ENCODE measurements at places on chromosomes 5 and 9.

GRCh38 chr5:119366540-119366881, 10.7 kb downstream of the TNFAIP8 start:
- no peak for DNase-seq

DNA sequence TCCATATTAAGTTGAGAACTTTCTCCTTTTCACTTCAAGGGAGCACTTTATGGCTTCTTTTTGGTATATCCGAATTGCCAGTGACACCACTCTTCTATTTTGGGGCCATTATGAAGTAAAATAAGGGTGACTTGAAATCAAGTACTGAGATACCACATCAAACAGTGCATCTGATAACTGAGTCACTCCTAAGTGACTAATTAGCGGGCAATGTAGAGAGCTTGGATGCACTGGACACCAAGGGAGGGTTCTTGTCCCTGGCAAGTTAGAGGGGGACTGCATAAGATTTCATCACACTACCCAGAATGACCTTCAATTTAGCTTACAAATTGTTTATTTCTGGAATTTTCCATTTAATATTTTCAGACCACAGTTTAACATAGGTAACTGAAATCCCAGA, 813.9 kb upstream of the CDH10 start:
- no peak for DNase-seq

DNA sequence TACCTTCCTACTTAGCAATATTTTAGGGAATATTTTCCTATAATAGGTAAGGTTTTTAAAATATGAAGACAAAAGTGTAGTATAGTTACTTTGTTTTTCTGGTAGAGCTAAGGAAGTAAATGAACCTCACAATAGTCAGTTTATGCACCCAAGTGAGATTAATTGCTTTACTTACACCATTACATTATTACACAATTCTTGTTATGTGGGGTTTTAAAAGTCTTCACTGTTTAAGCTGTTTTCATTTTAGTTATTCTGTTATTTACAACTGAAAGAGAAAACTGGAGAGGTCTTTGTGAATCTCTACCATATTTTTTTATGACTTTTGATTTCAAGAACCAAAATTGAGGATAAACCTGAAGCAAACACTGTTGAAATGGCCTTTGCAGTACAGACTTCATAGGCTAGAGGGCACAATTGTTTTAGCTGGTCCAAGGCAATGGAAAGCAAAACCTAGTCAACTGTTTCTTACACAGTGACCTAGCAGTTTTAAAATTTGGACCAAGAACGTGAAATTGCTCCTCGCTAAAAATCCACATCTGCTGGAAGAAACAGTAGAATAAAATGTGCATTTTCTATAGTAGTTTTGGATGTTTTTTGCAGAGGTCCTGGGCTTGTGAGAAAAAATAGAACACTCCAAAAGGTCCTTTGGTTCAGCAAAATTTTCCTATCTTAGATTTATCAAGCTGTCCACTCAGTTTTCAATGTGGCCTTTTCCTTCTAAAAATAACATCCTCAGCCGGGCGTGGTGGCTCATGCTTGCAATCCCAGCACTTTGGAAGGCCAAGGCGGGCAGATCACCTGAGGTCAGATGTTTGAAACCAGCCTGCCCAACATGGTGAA, 66.4 kb upstream of the FER start:
- DNase-seq, result peak; percentile 58

DNA sequence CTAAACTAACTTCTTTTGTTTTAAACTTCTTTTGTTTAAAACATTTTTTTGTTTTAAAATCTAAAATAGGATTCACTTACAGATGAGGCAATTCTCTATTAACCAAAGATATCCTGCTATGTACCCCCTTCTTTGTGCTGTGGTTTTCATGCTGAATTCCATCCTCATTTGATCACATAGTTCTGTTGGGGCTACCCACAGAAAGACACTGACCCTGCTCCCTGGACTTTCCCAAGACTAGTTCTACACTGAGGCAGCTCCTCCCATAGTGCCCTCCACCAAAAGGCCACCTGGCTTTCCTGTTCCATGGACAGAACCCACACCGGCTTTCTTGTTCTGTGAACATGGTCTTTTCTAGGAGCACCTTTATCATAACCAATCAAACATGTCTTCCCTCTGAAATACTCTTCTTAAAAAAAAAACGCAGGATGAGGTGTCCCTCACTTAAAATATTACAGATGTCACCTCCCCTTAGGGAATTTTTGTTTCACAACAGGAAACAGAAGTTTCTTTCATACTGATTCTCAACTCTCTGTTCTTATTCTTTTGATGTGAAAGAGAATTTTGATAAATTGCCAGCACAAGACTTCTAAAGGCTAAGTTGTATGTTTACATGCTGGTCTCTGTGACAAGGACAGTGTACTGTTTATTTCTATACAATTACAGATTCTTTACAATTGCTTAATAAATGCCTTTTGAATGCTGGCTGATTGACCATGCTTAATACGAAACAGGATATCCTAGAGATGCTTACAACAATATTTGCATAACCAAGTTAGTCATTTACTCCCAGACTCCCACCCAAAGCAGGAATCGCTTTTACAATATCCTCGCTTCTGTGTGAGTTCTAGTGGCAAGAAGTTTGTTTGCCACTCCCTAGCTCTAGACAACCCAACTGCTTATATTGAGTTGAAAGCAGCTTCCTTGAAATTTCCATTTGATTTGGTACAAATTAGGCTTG, 300.4 kb downstream of the DTWD2 start:
- no peak for DNase-seq

DNA sequence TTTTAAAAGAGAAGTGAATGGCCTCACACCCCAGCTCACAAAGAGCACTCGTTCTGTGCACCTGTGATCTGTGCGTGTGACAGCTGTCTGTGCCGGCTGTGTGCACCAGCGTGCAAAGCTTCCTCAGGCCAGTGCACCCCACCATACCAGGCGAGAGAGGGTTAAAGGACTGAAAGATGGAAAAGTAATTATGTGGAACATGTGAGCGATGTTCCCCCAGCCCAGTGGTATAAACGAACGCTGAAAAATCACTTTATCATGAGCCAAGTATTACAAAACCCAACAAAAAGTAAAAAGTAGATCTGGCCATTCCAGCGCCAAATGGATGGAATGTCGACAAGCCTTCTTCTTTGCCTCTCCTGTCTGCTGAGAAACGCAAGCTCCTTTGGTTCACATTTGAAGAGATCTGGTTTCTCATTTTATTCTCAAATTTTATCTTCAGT, 53.7 kb downstream of the IPPK start:
- no peak for DNase-seq

- no peak for DNase-seq
Measured at GRCh38 chr9:35257986-35258659, 96.3 kb downstream of the UNC13B start.

GRCh38 chr9:136385015-136385414, 11.5 kb upstream of the CARD9 start:
- no peak for DNase-seq

DNA sequence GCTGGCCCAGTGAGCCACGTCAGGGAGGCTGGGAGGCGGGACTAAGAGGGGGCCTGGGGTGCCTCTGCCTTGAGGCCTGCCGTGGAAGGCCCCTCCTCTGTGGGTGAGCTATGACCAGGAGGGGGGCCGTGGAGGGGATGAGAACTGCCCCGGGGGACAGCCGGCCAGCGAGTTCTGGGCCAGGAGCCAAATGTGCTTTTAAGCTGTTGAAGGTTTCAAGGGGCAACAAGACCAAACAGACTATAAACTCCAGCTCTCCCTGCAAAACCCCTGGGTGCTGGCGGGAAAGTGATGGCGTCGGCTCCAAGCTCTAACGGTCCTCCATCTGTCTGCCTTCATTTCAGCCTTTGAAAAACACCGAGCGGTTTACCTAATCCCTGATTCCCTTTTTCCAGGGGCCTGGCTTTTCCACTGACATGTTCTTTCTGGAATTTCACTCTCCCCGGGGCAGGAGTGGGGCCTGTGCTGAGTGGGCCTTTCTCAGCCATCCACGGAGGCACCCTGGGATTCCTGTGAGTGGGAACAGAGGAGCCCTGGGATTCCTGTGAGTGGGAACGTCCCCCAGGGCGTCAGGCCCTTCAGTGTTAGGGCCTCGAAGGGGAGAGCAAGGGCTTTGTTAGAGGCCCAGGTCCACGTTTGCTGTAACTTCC, 65.6 kb downstream of the COL5A1 start:
- DNase-seq, result no peak

GRCh38 chr5:168883991-168884390, 304.8 kb upstream of the PANK3 start:
- DNase-seq, result no peak

DNA sequence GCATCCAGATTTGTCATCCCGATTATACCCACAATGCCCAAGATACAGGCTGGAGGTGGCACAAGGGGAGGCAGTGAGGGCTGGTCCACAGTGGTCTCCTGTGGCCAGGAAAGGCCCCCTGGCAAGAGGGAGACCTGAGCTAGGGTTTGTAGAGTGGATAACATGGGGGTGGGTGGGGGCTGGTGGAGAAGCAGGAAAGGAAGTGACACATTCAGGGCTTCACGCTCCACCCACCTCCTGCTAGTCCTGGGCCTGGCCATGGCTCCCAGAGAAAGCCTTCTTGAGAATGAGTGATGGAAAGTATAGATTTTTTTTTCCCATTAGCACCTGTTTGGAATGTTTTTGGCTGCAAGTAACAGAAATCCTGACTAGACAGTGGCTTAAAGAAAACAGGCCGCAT, 81.3 kb downstream of the ANKRD33B start:
- no peak for DNase-seq

DNA sequence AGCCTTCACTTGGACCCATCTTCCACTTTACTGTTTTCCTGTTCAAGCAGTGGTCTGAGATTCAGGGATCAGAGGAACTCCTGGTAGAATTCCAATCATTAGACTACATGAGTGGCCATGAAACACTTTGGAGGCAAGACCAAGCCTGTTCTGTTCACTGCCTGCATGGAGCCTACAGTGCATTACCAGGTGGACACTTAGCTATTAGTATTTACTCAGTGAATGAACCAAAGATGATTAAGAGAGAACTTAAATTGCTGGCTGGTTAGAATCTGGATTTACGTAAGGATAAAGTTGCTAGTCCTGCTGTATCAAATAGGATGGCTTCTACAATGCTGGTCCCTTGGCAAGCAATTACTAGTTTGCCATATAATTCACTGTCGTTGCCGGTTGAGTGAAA, 245.5 kb downstream of the ARRDC3 start:
- DNase-seq, result no peak

DNA sequence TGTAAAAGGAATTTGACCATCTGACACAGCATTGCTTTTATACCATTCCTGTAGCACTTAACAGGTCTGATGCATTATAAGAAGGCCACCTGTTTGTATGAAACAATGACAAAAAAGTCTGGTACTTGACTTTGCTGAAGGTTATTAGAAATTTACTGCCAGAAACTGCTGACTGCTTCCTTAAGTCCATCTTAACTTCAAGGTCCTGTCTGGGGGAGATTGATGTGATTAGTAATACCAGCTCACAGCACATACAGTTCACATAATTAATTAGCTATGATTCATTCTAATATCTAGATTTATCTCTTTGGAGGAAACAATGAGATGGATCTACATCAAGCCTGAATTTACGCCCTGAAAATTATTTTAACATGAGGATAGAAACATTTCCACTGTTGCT, 49.6 kb upstream of the TEK start:
- DNase-seq, result no peak

DNA sequence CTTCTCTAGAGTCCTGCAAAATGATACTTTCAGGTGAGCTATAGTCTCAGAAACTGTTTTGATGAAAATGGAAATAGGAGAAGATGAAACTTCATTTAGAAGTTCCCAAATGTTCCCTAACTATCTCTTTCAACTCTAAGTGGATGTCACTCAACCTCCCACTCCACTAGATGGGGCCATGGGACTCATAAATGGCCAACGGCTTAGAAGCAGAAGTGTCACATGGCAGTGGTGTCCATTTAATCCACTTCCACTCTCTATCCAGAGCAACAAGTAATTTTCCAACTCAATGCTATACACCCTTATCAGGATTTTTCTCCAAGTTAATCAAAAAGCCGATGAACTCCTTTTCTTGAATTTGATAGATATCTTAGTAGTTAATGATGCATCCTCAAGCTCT, 295.7 kb downstream of the EDIL3 start:
- no peak for DNase-seq

GRCh38 chr9:19252174-19252884, 21.8 kb downstream of the DENND4C start:
- DNase-seq, result peak; percentile 80
